ENCODE measurements at places on chromosomes 11 and 22.
A peak's percentile ranks its signal among the peaks of the same experiment; 100 is the strongest.

- ATAC-seq: no peak
Measured at GRCh38 chr11:79129702-79130101, 311.1 kb downstream of the TENM4 start.

DNA sequence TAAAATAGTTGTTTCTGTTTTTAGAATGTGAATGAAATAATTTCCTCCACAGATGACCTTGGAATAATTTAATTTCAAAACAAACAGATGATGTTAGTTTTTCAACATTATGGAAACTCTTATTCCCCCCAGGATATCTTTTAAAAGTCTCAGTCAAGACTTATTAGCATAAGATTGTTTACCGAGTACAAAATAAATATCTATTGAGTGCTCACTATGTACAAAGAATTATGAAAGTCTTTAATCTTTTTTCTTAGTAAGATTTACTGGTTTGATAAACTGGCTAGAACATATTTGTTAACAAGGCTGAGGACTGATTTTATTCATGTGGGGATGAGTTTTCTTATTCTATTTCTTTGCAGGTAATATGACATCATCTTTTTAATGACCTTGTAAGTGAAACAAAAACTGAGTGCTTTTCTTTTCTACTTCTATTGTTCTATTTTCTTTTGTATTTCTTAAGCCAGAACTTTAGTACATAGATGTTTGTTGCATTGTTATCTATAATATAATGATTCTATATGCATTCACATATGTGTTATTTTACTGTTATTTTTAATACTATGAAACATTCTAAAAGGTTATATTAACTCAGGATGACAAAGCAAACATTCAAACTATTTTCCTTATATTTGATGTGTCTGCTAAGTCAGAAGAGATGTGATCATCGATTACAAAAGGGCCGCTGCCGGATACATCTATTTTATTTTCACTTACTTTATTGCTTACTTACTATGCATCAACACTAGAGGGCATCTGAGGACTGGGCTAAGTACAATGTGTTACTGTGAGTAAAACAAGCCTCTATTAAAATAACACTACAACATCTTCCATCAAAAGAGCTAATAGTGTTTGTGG is 111.0 kb upstream of the ARHGAP42 start:
- ATAC-seq: peak; percentile 87

DNA sequence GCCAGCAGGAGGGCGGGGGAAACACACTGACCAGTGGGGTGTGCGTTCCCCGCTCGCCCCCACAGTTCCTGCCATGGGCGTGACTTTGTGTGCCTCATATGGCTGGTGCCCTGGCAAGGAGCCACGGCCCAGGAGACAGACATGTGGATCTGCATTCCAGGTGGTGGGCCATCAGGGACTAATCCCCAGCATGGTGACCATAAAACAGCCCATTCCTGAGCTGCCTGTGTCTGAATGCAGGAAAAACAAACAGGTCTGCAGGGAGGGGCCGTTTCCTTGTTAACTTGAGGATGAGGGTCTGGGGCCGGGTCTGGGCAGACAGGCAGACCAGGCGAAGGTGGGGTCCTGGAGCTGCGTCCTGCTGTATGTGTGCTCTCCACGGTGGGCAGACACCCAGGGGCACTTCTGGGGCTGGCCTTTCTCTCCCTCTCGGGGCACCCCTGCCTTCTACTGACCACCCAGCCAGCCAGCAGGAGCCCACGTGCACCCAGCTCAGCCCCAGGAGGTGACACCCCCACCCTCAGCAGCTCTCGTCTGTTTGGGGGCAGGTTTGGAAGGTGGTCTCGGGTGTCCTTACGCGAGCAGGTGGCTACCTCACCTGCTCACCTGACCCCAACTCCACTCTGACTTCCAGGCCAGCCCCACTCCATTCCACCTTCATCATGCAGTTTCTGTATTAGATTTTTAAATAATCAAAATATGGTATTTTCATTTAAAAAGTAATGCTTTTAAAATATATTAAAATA is 120.3 kb downstream of the KCNQ1OT1 start:
- no peak for ATAC-seq

GRCh38 chr11:116715383-116715782 is 57.4 kb downstream of the BUD13 start:
- no peak for ATAC-seq

DNA sequence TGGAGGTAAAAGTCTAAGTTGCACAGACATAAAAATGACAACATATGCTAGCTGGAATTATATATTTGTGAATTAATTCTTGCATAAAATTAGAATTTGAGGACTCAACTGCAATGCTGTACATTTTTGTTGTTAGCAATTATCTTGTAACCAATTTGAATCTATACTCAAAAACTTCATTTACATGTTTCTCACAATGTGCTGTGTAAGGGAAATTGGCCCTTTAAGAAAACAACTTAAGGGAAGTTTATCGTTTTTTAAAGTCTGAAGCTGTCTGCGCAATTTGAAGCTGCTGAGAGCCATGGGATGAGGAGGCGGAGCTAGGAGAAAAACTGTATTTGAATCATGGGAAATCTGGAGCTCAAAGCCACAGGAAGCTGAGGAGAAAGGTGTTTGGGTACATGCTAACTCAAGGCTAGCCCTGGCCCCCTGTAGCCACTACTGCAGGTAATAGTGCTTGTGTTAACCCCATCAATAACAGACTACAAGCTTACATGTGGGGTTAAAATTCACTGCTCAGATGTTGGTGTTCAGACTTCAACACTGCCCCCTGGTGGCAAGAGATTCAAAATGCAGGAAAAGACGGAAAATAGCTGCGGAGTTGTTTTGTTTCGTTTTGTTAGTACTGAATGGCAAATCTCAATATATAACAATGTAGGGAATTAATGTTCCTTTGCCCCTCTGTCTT is 126.1 kb downstream of the BRD1 start:
- ATAC-seq: no peak

- no peak for ATAC-seq
Measured at GRCh38 chr22:31436132-31436531, 36.7 kb downstream of the DRG1 start.

GRCh38 chr11:72177656-72178055 is 14.3 kb upstream of the FOLR1 start:
- ATAC-seq: no peak

- no peak for ATAC-seq
Measured at GRCh38 chr11:97974798-97975498, 1045.8 kb upstream of the CNTN5 start.

DNA sequence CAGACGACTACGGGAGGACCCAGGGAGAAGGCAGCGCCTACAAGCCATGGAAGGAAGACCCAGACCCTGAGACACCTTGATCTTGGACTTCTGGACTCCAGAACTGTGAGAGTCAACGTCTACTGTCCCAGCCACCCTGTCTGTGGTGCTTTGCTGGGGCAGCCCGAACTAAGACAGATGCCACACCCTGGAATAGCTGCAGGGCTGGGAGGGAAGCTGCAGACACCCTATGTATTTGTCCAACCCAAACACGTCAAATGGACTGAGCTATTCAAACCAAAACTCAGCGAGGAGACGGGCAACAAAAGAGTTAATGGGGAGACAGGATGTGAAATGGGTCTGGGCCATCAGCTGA is 169.3 kb downstream of the CTTN start:
- no peak for ATAC-seq

GRCh38 chr11:67355794-67356386 is 2.5 kb upstream of the POLD4 start:
- ATAC-seq: no peak

DNA sequence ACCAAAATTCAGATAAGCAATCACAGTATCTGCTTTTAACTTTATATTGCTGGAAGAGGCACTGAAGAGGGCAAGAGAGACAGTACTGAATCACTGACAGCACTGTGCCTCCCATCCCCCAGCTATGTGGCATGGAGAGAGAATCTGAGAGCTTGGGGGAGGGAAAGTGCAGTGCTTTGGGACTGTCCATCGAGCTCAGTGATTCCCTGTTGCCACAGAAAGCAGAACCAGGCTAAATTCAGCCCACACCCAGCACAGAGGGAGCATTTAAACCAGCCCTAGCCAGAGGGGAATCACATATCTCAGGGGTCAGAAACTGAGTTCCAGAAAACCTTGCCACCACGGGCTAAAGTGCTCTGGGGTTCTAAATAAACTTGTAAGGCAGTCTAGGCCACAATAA is 44.3 kb downstream of the KCNQ1 start:
- no peak for ATAC-seq

GRCh38 chr11:33652431-33652830 is 48.2 kb downstream of the C11orf91 start:
- ATAC-seq: no peak

GRCh38 chr11:102868339-102868738 is 6.4 kb downstream of the MMP12 start:
- ATAC-seq: peak; percentile 47

DNA sequence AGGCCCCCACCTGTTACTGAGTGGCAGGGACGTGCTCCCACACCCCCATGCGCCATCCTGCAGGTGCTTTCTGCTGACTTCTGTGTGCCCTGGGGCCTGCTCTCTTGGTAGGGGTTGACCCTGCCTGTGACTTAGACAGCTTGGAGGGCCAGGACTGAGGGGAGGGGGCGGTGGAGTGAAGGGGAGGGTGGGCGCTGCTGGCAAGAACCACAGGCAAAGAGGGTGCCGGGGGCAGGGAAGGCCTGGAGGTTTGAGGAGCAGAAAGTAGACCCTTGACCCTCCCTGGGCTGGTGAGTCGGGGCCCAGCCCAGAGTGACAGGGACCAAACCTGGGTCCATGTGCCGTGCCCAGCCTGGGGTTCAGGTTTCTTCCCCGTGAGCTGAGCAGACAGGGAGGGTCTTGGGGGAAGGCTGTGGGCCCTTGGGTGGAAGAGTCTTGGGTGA is 17.8 kb downstream of the KCNQ1 start:
- ATAC-seq: no peak

GRCh38 chr11:78290293-78291176 is 101.8 kb downstream of the USP35 start:
- no peak for ATAC-seq

DNA sequence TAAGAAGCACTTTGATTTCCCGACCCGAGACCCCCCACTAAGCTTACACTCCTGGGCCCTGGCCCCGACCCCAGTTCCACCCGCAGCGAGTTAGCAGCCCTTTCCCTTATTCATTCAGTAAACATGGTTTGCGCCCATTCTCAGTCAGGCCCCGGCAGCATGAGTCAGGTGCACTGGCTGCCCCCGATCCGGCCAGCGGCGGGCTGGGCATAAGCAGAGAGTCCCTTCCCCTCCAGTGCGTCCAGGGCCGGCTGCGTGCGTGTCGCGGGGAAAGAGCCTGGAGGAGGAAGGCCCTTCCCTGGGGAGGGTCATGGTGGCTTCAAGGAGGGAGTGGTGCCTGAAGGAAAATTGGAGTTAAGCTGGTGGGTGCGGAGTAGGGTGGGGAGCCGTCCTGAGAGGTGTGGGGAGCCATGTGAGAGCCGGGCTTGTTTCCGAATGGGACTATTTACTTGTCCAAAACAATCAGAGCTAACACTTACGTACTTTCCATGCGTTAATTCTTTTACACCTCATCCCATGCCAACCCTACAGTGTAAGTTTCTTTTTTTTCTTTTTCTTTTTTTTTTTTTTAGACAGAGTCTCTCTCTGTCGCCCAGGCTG is 657 bp downstream of the IGHMBP2 start:
- peak; percentile 66 for ATAC-seq

DNA sequence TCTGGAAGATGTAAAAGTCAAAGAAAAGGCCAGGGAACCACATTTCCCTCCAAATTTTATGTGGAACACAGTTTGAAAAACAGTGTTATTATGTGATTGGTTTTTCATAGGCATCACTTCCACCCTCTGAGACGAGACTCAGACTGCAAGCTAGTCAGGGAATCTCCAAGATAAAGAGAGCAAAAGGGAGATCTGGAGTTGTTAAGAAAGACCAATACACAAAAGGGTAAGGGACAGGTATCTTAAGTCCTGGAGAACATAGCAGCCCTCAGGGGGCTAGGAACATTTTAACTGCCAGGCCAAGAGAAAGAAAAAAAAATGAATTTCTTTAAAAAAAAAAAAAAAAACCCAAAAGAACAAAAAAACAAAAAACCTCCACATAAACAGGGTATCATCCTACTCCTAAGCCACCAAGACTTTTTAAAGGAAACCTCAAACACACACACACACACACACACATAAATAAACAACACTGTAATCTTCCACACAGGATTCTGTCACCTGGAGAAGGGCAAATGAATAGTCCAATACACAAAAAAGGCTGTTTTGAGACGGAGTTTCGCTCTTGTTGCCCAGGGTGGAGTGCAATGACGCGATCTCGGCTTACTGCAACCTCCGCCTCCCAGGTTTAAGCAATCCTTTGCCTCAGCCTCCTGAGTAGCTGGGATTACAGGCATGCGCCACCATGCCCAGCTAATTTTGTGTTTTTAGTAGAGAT is 44.5 kb downstream of the CELF1 start:
- ATAC-seq: no peak

- peak; percentile 77 for ATAC-seq
Measured at GRCh38 chr11:128714881-128715280, 21.0 kb downstream of the FLI1 start.

DNA sequence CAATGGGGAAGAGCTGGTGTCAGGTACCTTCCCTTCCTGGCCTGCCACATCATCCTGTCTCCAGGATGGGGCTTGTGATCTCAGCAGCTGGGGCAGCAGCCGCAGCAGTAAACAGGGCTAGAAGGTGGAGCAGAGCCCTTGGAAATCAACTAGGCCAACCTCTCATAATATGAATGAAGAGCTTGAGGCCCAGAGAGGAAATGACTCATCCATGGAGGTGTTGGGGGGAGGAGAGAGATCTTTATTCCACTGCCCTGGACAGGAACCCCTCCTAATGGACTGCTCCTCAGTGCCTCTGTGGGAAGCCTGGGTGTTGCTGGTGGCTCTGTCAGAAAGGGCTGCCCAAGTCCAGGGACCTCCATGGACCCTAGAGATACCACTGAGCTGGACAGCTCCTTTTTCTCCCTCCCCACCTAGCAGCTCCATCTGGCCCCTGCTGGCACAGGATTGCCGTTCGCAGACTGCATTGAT is 111.8 kb downstream of the OSBP2 start:
- ATAC-seq: no peak
